ENCODE measurements at places on chromosomes 16 and 17. TPM values are rescaled to one million over a fixed set of nuclear protein-coding genes. Genes with fewer than 3 reads are reported as not detected.

PDILT gene
- total RNA-seq = not detected

DNA sequence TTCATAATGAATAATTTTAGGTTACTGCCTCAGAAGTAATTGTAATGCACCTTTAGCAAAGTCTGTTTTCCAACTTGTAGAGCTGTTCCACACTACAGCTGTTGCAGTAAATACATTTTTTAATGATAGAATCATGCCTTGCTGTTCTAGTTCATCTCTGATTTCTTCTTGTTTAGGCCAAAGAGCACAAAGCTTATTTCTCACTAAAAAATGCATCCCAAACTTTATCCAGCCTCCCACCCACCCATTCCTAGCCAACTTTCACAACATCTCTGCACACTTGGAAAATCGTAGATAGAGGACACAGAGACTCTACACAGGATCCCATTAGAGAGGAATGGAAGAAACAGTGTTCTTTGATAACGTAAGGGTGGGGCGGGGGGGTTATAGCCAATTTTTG is 252.2 kb upstream of the DYNLRB2 start:
- no peak for DNase-seq

GRCh38 chr16:89720813-89721545 is at the start of the genes VPS9D1 and ZNF276:
Gene VPS9D1, minus strand, starts transcription at chr16:89720898. Its CDS starts 37 bp downstream, at chr16:89720861.
Gene ZNF276, plus strand, starts transcription at chr16:89721537. Its CDS starts 104 bp downstream, at chr16:89721641.
- peak; percentile 95 for DNase-seq

- no peak for DNase-seq
These were observed 27.6 kb upstream of the ST6GALNAC2 start for GRCh38 chr17:76612977-76613851.

CYGB gene
- total RNA-seq = 24.5 TPM

DNA sequence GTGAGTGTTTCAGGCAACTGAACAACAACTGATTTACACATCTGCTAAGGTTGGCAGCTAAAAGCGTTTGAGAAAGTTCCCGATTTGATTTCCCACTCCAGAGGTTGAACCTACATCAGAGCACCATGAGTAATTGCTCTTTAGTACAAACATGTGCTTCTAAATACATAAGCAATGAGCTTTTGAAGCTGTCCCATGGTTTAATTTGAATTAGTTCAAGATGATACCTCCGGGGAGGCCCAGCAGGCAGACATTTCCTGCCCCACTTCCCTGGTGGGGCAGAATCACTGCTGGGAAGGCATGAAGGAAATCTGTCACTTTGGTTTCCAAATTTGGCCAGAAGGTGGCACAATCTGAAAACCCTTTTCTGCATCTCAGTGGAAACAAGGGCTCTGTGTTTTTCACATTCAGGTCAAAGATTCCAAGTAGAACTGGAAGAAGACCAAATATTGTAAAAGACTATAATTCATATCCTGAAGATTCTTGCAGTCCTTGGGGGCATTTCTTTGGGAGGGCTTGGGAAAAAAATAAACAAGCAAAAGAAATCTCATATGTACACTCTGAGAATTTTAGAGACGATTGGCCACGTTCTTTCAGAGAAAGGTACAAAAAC is 176.2 kb upstream of the FAM20A start:
- no peak for DNase-seq

HS3ST3A1 gene
- total RNA-seq = 0.24 TPM

Measured in posterior vena cava (tissue), 2 donors.